ENCODE measurements at places on chromosomes 16 and 17.
A peak's percentile ranks its signal among the peaks of the same experiment; 100 is the strongest.

- DNase-seq, result no peak
Observed at GRCh38 chr16:47995354-47995753, 160.4 kb downstream of the ABCC12 start.

- no peak for DNase-seq
Observed at GRCh38 chr17:5711344-5711743, 127.0 kb upstream of the NLRP1 start.

- DNase-seq, result no peak
Observed at GRCh38 chr16:17162560-17162959, 308.2 kb downstream of the XYLT1 start.

DNA sequence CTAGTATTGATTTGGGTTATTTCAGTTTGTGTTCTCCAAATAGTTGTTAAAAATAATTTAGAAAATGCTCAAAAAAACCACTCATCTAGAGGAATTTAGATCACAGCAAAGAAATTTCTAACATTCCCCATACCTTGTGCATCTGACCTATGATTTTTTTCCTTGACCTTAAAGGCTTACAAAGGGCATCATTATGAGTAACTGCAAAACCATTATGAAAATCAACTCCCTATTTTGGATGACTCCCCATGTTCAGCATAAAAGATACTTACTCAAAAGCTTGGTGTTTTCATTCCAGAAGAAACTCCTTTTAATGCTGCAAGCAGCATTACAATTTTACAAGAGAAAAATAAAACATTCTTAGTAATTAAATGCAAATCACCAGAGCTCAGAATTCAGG lies 83.2 kb downstream of the GRIN2A start:
- no peak for DNase-seq

DNA sequence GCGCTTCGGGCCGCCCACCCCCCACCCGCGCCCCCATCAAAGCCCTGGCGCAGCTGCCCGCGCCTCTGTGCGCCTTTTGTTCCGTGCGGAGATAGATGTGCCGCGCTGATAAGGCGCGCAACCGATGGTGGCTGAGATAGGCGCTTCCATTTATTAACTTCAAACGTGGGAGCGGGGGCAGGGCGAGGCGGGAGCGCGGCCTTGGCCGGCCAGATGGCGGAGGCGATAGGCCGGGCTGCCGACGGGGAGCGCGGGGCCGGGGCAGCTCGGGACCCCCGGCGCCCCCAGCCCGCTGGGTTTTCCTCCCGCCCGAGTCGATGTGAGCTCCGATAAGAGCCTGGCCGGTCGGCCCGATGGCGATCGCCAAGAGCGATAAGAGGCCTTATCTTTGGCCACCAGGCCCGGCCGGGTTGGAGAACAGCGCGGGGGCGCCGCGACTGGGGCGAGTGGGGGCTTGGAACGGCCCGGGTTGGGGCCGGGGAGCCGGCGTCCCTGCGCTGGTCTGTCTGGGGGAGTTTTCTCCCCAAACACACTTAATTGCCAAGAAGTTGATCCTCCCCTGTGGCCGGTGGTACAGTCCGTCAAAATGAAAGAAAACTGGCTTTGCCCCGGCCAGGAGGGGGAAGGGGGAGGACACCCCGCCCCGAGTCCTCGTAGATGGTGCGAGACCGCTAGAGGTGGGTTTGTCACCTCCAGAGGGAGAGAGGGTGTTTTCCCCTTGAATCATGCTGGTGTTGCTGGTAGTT lies 2.7 kb downstream of the ZFPM1 start:
- peak; percentile 55 for DNase-seq

DNA sequence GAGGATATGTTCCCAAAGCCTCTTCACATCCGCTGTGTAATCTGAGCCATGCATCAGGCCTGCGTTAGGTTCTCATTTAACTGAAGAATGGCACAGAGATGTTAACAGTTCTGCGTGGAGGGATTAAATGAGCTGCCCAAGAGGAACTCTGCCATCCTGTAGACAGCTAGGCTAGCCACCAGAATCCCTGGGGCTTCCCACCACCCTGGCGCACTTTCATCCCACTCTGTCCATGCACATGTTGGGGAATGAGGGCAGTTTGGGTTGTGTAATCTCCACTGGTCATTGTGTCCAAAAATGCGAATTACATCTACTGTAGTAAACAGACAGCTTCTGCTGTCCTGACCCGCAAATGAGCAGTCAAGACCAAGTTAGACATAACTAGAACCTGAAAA lies 1.0 kb upstream of the GLG1 start:
- no peak for DNase-seq

DNA sequence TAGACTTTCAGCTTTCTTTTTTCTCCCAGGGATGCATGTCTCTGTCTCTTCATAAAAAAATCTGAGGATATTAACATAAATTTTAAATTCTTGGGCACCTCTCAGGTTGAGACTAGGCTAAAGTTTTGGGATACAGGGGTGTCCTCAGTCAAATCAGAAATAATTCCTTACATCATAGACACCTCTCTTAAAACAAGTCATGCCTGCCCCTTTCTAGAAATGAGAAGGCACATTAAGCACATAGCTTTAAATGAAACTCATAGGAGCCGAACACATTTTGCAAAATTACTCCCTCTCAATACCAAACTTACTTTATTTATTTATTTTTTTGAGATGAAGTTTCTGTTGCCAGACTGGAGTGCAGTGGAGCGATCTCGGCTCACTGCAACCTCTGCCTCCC lies 67.3 kb upstream of the BCAR1 start:
- DNase-seq, result no peak

- DNase-seq, result no peak
Observed at GRCh38 chr16:57386381-57386951, 14.2 kb downstream of the CX3CL1 start.

DNA sequence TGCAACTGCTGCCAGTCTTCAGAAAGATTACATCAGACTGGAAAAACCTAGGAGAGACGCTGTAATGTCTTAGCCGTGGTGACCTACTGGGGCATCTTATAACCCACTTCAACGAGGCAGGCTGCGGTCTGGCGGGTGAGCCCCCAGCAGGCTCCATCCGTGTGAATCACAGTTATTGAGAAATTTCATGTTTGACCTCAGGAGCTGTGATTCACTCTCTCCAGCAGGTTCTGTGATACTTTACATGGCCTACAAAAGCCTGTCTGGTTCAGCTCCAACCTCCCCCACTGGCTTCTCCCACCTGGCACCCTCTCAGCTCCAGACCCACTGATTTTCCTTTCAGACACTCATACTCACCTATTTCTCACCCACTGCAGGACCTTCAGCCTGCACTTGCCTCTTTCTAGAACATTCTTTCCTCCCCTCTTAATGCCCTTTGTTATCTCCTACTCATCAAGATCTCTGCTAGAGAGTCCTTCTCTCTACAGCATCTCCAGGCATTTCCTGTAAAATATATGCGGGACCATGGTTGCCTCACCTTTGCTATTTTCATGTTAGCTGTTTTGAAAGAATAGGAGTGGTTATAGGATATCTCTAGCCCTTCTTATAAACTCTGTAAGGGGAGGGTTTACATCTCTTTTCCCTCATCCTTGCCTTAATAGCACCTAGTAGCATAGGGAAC lies 227.9 kb downstream of the MAF start:
- no peak for DNase-seq

DNA sequence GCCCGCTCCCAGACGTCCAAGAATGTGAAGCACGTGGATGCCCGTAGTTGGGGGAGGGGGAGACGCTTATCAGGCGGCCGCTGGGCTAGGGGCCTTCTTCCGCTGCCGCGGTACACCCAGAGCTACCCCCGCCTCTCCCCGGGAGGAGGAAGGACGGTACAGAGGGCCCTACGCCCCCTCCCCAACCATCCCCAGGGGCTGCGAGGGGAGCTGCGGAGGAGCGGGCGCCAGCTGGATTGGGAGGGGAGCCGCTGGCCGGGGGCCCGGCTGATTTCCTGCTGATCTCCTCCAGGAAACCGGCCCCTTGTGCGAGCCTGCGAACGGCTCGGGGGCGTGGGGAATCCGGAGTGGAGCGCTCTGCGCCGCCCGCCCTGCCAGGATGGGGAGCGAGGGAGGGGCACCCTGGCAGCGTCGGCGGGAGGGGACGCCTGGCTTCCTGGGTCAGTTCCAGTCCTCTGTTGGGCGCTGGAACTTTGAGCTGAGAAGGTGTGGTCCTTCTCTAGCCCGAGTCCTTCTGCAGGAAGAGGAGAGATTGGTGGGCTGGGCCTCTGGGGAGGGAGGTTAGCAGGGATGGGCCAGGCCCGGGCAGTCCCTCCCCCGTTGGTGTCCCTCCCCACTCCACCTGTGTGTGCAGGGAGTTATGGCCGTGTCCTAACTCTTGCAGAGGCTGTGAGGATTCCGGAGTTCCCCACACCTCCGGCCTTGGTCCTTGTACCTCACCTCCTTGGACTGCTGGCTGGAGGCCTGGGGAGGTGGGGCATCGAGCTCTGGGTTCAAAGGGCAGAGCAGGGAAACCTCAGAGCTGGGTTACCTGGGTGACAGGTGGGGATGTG lies 19.2 kb downstream of the GJD3 start:
- no peak for DNase-seq

GRCh38 chr17:55451203-55451641 lies 29.6 kb upstream of the MMD start:
- no peak for DNase-seq

GRCh38 chr17:49944273-49944870 lies 24.6 kb upstream of the DLX4 start:
- DNase-seq, result no peak

GRCh38 chr17:64747938-64748540 lies 85.9 kb upstream of the SMURF2 start:
- no peak for DNase-seq

DNA sequence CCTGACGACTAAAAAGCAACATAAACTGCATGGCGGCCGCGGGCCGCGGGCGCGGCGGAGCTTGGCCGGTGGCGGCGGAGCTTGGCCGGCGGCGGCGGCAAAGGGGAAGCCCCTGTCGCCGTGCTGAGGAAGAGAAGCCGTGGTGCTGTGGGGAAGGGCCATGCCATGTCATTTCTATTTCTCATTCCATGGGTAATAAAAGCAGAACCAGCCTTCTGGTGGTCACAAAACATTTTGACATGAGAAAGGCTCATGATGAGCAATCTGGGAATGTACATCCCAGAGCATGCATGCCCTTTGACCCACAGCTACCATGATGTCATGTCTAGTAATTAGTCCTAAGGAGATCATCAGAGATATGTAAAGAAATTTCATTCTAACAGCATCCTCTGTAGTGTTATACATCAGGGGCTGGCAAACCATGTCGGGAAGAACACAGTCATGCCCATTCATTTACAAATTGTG lies 23.9 kb upstream of the HEATR6 start:
- no peak for DNase-seq
